ENCODE measurements at places on chromosomes 5 and 9.

DNA sequence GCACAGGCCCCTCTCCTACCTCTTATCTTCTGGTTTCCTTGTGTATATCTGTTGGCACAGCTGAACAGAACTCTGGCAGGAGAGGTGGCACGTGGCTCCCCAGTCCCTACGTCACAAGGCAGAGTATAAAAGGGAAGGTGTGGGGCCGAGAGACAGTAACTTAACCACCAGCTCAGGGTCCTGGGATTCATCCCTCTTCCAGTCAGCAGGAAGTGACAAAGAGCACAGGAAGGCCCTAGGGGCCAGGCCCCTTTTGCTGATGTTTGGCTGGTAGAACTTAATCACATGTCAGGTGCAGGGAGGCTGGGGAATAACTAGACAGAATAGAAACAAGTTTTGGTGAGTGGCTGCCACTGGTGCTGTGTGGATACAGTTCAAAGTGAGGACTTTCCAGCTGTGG lies 4.5 kb upstream of the ICE1 start:
- no peak for DNase-seq

- DNase-seq = no peak
Measured at GRCh38 chr9:86705490-86705889, 241.8 kb downstream of the GAS1 start.

DNA sequence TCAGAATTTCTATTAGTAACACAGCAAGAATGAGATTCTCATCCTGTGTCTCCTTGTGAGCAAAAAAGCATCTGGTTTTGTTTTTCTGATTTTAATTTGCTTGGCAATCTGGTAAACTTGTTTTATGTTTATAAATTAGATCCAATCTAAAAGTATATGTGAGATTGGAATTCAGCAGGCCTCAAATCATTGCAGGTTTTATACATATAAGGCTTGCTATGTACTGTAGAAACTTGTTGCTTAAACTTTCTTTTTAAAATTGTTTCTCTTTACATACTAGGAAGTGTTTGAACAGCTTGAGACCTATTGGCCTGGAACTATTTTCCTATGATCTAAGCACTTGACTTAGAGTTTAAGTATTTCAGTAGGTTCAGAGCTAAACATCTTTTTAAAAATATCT lies 1037.8 kb downstream of the NR2F1-AS1 start:
- DNase-seq = no peak

DNA sequence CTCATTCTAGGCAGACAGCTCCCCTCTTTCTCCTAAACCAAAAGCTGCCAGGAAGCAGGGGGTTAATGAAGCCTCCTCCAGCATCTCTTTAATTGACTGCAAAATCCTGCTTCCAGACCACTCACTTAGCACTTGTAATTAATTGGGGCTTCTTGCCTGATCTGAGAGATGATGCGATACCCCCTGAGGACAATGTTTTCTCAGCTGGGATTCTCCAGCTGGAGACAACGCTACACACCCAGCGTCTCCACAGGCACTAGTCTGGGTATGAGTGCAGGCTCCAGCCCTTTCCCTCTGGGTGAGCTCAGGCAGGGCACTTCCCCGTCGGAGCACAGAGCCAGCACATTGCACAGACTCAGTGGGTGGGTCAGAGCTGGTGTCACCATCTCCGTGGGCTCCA lies 16.1 kb downstream of the CPLX2 start:
- DNase-seq = no peak

- DNase-seq = no peak
Measured at GRCh38 chr5:79357398-79357797, 121.5 kb downstream of the JMY start.

DNA sequence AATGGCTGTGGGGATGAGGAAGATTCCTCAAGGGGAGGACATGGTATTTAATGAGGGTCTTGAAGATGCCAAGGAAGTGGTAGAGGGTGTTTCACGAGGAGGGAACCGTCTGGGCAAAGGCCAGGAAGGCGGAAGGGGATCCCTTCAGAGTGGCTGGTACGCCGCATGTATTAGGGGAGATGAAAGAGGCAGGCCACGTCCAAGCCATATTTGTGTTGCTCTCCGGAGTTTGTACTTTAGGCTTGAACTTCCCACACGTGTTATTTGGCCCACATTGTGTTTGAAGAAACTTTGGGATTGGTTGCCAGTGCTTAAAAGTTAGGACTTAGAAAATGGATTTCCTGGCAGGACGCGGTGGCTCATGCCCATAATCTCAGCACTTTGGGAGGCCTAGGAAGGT lies 1.2 kb downstream of the FXN start:
- DNase-seq = peak; percentile 45

GRCh38 chr9:69599232-69599971 lies 72.8 kb downstream of the APBA1 start:
- no peak for DNase-seq

DNA sequence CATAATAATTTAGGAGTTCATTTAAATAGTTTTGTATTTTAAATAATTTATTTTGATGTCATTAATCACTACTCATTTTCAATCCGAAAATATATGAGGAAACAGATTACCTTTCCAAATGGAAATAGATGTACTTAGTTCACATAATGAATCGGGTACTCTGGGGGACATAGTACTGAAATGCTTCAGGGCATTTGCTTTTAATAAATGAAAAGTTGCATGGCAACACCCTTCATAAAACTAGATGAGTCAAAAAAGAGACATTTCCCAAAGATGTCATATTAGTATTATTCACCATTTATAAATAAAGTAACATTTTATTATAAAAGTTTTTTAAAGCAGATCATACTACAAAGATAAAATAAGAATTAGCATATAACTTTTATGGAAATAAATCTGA lies 177.8 kb downstream of the MCTP1 start:
- no peak for DNase-seq

DNA sequence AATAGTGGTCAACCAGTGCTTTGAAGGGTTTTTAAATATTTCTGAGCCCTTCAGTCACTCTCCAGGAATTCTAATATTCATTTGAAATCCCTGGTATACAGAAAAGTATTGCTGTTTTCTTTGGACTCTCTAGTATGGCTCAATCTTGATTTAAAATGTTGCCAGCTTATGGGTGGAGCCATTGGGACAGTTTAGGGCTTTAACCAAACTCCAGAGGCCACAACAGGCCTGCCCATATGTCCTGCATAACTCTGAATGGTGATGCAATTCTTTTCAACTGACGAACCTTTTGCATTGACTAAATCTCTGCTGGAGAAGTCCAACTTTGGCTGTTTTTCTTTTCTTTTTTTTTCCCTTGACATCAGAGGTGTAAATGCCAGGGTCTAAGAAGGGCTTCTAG lies 10.3 kb upstream of the ANKHD1 start:
- DNase-seq = peak; percentile 43

DNA sequence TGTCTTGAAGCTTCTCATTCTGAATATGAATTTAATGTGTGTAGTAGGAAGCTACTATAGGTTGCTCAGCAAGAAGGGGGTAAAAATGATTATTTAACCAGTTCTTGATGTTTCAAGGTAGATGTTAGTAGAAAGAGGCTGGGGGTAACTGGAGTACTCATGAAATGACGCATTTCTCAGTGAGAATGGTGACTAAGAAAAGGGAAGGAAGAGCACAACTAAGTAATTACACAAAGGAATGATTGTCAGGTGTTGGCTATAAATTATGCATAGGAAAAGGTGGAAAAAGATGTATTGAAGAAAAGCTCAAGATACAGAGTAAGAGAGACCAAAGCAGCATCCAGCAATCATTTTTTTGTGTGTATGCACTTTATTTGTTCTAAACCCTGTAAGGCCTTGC lies 1.4 kb upstream of the PSIP1 start:
- DNase-seq = no peak

DNA sequence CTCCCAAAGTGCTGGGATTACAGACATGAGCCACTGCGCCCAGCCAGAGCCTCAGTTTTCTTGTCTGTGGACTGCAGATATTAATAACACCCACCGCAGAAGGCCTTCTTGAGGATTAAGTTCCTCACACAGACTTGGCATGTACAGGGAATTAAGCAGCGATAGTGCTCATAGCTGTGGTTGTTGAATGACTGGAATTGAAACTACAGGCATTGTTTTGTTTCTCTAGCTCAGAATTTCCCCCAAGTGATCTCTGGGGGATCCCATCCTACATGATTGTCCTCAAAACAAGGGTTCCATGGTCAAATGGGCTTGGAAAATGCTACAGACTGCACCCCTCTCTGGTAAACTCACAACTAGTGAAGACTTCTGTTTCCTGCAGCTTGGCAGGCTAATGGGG lies 44.2 kb upstream of the TDRD7 start:
- DNase-seq = no peak

DNA sequence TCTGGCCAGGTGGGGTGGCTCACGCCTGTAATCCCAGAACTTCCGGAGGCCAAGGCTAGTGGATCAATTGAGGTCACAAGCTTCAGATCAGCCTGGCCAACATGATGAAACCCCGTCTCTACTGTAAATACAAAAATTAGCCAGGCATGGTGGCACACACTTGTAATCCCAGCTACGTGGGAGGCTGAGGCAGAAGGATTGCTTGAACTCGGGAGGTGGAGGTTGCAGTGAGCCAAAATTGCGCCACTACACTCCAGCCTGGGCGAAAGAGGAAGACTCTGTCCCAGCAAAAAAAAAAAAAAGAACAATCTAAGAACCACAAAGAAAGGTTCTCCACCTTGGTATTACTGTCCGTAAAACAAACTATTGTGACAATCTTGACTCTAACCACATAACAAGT lies 9.7 kb downstream of the MYO10 start:
- peak; percentile 66 for DNase-seq

DNA sequence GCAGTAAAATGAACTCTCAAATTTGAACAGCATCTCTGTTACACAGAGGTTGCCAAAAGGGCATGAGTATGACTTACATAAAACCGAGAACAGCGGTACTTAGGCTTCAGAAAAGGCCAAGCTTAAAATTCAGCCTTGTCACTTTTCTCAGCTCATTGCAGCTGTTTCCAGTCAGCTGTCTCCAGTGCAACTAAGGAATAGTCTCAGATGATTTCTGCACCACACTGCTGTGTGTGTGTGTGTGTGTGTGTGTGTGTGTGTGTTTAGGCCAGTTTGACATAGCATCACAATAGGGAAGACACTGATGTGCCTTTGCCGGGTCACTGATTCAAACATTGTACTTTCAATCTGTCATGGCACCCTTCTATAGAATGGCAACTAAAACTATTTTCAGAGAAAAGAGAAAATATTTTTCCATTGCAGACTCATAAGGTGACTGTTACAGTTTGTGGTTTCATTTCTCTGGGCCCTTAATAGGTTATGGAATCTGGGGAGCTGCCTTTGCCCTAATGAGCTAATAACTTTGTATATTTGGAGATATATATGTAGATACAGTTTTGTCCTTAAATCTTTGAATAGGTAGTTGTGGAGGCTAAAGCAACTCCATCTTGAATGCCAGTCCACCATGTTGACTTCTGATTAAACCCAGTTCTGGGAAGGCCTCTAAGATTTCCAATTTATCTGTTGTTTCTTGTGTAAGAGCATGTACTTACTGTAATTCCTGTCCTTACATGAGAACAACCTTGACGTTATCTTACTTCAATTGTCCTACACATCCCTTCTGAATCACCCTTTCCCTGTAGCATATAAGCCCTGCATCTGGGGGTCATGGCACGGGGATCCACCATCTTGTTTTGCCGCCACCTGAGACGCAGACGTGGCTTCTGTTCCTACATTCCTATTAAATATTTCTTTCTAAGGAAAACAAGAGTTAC lies 4.5 kb downstream of the LSM11 start:
- no peak for DNase-seq

GRCh38 chr9:18951936-18952335 lies 81.1 kb downstream of the SAXO1 start:
- no peak for DNase-seq

DNA sequence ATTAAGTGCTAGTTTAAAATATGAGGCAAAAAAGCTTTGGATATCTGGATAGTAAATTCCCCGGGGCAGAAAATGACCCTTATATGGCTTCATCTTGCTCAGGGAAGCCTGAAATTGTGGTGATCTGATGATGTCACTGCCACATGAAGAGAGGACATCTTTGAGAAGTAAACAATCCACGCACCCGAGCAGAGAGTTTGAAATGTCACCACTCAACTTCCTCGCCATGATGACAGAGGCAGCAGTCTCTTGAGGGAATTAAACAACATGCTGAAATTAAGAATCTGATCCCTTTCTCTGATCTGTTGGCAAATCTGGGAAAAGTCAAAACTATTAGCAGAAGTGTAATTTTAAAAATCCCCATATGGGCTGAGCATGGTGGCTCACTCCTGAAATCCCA lies 110.0 kb downstream of the TLE1 start:
- DNase-seq = no peak

- no peak for DNase-seq
Measured at GRCh38 chr5:108111736-108112135, 270.2 kb downstream of the FBXL17 start.

- DNase-seq = no peak
Measured at GRCh38 chr5:63070001-63070400, 491.4 kb downstream of the LRRC70 start.

DNA sequence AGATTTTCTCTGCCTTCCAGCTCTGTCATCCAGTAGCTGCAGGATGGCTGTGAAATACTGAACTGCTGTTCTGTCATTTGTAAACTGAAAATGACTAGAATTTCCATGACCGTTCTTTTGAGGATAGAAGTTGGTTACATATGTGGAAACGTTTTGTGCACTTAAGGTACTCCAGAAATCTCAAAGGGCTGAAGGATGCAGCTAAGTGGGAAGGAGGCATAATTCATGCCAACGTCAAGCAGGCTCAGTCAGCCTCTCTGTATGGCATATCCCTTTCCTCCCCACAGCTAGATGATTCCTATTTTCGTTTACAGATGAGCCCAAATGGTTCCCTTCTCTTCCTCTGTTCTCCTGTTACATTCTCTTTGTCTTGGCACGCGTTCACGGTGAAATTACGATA lies 257.6 kb downstream of the FBXL7 start:
- no peak for DNase-seq

DNA sequence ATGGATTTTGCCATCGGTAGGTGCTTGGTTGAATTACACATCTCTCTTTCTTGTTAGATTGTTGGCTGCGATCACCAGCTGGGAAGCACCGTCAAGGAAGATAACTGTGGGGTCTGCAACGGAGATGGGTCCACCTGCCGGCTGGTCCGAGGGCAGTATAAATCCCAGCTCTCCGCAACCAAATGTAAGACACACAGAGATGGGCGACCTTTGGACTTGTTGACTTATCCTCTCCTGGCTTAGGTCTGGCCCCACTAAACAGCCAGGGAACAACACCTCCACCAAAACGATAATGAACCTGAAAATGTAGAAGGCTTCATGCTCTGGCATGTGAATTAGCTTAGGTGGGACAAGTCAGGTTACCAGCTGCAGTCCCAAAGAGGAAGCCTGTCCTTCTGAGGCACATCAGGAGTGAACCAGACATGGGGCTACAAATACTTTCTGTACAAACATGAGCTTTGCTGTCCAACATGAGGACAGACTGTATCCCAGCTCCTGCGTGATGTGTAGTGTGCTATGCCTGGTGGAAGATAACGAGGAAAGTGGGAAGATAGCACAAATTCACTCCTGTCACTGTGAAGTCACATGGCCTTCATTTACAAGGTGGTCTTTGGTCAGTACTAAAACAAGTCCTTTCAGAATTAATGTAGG lies 148.4 kb downstream of the ADAMTSL1 start:
- no peak for DNase-seq

GRCh38 chr5:56075361-56075760 lies 80.6 kb upstream of the IL6ST start:
- no peak for DNase-seq

GRCh38 chr5:38758774-38759600 lies 86.8 kb upstream of the OSMR start:
- DNase-seq = no peak

All from HL-60 (cell line).